ENCODE measurements at places on chromosomes 16 and 17.

GRCh38 chr17:14971054-14971453, 294.1 kb downstream of the PMP22 start:
- no peak for DNase-seq

DNA sequence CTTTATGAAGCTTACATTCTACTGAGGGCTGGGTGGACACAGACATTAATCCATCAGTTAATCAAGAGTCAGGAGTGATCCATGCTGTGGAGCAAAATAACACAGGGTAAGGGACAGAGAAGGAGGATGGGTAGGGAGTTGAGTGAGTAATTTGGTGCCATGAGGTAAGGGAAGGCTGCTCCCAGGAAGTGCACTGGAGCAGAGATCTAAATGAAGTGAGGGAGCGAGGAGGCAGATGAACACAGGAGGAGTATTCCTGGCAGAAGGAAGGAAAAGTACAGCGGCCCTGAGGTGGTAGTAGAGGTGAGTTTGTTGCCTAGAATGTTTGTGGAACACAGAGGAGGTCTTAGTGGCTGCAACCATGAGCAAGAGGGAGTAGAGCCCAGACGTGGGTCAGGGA, 34.8 kb downstream of the ASIC2 start:
- no peak for DNase-seq

GRCh38 chr17:69639096-69639495, 224.6 kb downstream of the MAP2K6 start:
- no peak for DNase-seq

GRCh38 chr16:65069065-65069464, 52.8 kb downstream of the CDH11 start:
- no peak for DNase-seq

DNA sequence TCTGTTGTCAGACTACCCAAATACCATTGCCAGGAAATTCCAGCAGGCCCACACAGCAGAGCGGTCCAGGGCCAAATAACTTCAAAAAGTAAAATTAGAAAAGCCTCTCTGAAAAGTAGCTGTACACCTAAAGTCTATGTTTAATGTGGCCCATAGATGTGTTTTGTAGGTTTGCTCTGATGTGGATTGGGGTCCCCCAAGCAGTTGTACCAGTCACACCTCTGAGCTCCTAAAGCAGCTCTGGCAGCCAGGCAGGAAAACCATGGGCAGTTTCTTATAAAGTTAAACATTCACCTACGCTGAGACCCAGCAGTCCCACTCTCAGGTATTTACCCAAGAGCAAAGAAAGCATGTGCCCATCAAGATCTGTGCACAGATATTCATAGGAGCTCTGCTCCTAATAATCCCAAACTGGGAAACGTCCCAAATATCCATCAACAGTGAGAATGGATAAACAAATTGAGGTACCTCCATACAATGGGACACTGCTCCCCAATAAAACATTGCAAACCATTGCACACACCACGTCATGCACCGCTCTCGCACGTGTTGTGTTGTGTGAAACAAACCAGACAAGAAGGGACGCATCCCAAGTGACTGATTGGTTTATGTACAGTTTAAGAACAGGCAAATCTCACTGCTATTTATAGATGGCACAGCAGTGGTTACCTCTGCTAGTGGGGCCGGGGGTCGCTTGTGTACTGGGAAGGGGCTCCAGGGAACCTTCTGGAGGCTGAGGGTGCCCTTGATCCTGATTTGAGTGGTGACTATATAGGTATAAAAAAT, 15.8 kb upstream of the PRM1 start:
- DNase-seq, result no peak

DNA sequence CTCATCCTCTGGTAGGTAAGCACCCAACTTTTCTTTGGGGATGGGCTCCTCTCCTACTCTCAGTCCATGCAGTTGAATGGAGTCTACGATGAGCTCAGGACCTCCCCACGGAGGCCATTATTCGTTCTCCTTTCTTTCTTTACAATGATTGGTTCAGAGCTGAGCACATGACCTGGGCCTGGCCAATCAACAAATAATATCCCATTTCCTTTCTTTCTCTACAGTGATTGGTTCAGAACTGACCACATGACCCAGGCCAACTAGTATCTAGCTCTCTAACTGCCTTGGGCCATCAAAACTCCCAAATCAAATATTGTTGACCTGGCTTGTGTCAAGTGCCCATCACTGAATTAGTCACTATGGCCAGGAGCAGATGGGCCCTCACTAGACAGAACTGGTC, 129.2 kb downstream of the USP31 start:
- no peak for DNase-seq

DNA sequence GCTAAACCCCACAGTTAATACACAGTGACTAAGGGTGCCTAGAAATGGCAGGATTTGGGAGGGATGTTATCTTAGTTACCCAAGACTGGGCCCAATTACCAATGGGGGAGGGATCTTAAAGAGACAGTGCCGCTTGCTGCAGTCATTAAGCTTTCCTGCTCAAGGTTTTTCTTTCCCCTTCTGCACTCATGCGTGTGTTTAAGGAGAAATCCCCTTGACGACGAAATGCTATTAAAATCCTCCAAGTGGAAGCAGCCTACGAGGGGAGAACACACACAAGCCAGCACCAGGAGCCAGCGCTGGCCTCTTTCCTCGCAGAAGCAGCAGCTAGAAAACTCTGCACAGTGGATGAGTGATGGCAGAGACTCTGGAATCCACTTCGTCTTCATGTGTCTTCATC, 22.0 kb downstream of the SALL1 start:
- no peak for DNase-seq

- DNase-seq, result no peak
Observed at GRCh38 chr16:55331648-55332185, 7.7 kb downstream of the IRX6 start.
